ENCODE measurements at places on chromosomes 12 and 14.

DNA sequence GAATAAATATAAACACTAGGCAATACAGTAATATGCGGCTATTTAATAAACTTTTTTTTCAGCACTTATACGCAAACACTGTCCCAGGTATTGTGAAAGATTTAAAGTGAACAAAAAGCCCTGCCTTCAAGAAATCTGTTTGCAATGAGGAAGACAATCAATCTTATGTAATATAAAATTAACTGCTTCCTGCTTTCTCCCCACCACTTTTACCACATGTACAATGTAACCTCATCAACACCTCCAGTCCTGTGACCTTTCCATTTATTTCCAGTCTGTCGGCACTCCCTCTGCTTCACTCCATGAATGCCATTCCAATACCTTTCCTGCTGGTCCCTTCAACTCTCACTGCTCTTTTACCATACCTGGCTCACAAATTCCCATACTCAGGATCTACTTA is 10.5 kb downstream of the SNX6 start:
- no peak for DNase-seq

DNA sequence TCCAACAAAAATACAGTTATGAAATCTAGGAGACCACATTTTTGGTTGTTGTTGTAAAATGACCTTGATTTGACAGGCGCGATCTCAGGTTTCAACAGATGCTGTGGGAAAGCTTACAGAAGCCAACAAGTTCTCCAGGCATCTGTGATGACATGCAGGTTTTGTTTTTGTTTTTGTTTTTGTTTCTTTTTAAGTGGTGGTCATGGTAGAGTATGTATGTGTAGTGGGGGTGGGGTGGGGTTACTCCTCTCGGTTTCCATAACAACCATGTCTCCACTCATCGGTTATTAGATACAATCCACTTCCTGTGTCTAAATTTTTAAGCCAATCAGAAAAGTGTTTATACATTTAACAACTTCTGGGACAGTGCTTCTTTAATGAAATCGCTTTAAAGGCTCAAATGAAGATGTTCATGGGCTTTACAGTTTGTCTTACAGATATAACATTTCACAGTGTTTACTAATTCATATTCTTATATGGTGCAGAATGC is 199.9 kb upstream of the FOXN3 start:
- no peak for DNase-seq

DNA sequence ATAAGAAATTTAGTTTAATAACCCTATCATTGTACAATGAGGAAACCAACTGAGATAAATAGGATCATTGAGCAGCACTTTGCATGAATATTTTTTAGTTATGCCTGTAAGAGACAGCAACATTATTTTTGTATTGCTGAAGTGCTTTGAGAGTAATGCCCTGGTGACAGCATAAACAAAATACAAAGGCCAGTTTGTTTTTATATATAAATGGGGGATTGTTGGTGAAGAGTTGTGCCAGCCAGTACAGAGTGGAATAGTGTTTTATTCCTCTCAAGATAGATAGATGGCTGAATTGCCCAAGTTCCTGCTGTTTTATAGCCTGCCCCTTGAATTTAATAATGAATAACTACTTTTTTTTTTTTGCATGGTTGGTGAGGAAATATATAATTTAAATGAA is 101.8 kb downstream of the CNTN1 start:
- DNase-seq = no peak

DNA sequence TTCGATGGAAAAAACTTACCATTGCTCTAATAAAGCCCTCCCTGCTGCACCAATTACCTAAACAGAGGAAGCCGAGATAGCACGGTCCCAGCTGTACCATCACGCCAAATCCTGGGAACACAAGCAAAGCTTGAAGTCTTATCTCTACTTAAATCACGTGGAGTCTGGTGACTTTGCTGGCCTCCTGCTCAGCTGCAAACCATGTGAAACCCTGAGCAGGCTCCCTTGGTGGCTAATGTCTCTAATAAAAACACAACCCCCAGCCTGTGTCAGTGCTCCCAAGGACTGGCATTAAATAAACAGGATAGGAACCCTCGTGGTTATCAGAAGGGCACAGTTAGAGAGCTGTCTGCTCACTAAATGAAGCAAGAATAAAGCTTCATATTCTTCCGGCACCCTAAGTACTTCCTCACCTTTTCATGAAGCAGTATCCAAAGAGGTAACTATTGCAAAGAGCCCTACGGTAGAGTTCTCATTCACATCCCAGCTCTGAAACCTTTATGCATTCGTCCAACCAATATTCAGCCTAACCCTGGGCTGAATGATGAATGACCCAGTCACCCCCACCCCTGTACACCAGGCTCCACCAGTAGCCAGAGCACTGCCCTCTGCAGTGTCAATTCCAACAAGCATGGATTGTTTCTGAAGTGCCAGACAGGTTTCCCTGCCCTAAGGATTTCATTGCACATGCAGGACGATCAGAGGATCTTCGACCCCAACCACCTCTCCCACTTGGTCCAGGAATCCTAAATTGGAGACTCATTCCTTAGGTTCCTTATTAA is 452.7 kb upstream of the TMPO start:
- DNase-seq = no peak

DNA sequence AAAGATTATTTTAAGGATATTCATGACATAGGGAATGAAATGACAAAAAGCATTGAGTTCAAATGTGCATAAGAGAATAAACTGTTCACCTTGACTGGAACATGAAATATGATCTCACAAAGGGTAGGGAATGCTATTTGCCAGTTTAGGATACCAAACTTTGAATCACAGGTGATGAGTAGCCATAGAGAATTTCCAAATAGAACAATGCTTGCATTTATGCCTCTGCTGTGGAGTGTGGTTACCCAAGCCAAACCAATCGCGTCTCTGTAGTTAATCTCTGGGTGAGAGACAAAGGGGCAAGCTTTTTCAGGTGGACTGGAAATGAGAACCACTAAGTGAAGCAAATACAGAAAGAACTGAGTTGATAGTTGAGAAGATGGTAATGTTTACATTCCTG is 371.1 kb upstream of the RPL10L start:
- DNase-seq = no peak

DNA sequence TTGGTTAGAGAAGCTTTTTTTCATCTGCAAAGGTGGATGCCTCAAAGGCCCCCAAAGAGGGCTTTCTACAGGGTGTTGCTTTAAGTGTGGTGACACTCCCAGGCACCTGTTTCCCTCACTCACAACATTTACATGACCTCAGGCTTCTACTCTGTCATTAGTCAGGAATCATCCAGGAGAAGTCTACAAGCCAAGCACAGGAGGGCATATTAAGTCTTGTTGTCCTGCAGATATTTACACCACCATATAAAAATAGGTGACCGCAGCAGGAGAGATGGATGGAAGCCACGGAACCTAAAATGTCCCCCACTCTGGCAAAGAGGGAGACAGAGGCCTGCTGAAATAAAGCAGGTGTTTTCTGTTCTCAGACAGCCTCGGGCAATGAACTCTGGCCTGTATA is 7.5 kb upstream of the DPF3 start:
- no peak for DNase-seq

DNA sequence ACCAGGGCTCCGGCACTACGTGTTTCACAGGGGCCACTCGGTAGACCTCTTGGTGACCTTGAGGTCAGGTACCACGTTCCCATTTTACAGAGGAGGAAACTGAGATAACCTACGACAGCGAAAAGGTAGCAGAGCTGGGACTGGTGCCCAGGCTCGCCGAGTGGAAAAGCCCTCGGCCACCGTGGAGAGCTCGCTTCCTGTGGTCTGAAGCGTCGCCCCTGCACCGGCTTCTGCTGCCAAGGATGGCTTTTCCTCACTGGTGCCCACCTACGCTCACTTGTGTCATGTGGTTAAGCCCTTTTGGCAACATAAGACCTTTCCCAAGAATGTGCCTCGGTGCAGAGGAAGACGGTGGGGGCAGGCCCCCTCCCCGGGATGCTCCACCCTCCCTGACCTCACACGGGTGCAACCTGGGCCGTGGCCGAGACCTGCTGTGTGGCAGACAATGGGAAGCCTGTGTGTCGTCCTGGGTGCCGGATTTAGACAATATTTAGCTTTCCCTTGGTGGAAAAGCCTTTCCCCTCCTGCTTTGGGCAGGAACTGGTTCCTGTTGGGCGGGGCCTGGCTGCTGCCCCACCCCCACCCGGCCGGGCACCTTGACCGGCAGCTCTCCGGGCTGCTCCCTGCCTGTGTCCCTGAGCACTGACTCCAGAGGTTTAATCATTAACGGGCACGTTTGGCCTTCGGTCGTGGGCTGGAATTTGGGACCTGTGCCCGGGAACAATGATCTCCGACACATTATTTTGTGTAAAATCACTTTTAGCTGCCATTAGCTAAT is 32.4 kb upstream of the PPP1R13B start:
- no peak for DNase-seq

DNA sequence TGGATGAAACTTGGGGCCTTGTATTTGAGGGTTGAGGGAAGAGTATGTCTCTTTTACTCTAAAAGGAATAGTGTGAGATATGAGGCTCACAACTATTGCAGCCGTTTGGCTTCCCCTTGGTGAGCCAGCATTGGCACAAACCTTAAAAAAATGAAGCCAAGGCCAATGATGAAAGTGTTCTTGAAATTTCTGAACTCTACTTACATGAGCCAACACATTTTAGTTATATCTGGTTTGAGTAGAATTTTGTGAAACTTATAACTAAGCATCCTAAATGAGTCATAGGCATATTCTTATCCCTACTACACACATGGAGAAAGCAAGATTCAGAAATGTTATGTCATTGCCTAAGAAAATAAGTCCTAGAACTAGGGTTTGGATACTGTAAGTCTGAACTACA is 55.3 kb upstream of the ACSS3 start:
- no peak for DNase-seq

DNA sequence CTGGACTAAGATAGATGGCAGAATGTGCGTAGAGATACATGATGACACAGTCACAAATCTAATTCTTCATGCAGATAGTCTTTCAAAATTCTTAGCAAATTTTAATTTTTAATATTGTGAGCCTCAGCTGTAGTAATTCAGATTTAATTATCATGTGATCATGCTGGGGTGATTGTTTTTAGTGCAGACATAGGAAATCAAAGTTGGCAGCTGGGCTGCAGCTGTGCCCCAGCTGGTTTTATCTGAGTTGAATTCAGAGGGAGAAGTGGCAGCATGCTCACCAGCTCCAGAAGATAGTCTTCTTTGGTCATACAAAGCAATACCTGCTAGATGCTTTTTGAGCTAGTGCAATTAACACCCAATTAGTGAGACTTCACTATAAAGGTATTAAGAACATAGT is 292.9 kb downstream of the RAD51B start:
- DNase-seq = no peak

DNA sequence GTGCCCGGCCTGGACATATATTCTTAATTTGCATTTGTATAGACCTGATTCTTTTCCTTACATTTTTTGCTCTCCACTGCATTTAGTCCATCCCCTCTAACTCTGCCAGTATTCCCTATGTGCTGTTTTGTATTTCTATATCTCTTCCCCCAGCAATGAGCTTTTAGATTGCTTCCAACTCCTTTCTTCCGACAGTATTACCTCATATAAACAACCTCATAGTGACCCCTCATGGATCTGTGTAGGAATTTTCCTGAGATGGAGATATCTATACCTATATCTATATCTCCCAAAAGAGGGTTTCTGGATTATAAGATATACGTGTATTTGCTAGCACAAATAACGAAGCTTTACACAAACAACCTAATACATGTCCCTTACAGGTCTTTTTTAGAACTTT is 161.9 kb downstream of the CRADD start:
- no peak for DNase-seq

- no peak for DNase-seq
Observed at GRCh38 chr12:16955083-16955657, 349.2 kb upstream of the LMO3 start.

GRCh38 chr14:52117111-52117832 is 48.4 kb upstream of the NID2 start:
- no peak for DNase-seq

- no peak for DNase-seq
Observed at GRCh38 chr14:22380571-22381407, 208.2 kb downstream of the DAD1 start.

GRCh38 chr14:90400904-90401561 is 4.2 kb downstream of the CALM1 start:
- DNase-seq = no peak

GRCh38 chr14:100857233-100857922 is 31.5 kb downstream of the MEG3 start:
- DNase-seq = no peak

DNA sequence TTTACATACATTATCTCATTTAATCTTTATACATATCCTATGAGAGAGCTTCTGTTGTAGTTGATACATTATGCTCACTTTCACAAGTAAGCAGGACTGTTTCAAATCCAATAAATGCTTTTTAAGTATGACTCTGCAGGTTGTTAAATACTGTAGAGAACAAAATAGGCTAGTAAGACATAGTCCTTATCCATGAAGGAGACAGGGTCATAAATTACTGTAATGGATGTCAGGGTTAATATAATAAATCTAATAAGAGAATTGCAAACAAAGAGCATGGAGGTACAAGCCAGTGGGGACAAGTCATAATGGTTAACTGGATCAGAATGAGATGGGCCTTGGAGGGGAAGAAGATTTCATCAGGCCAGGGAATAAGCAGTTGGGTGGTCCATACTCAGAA is 303.8 kb upstream of the RGS6 start:
- no peak for DNase-seq

- DNase-seq = no peak
Observed at GRCh38 chr14:90602088-90602687, 205.4 kb downstream of the CALM1 start.

GRCh38 chr14:92995620-92996019 is 72.7 kb downstream of the CHGA start:
- DNase-seq = no peak

DNA sequence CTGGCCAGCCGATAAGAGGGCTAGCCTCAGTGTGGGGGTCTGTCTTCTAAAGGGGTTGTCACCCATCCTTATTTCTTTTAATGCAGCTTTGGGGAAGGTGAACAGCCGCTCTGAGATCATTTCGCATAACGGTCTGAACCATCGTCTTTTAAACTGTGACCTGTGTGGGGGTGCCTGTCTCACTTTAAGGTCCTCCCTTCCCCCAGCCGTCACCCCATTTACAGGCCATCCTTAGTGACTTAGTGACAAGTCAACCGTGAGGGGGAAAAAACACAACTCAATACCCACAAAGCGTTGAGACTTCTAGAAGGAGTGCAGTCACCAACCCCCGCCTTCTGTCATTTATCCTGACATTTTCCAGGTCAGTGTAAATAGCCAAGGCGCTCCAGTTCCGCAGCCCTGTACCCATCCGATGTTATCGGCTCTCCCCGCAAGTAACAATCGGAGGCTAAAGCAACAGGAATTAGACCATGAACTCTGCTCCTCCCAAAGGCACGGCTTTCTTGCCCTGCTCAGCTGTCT is 505 bp upstream of the DENND5B start:
- no peak for DNase-seq

GRCh38 chr12:70243510-70244371 is 508 bp downstream of the CNOT2 start:
- DNase-seq = peak; percentile 33

GRCh38 chr12:88693837-88694445 is 113.7 kb upstream of the KITLG start:
- no peak for DNase-seq

DNA sequence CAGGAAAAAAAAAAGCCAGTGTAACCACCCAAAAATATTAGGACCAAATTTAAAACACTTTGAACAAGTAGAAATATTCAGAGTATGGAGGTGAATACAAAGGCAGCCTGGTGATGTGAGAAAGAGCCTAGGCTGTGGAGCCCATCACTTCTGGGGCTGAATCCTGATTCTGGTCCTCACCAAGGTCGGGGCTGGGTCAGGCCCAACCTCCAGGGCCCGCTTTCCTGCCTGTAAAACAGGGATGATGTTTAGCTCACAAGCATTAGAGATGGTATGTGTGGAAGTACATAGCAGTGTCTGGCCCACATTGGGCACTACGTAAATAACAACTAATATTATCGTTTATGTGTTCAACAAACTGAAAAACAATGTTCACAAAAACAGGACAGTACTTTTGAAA is 7.8 kb upstream of the CAMKK2 start:
- no peak for DNase-seq
